GM23248 (cell line): ENCODE measurements at places on chromosomes 2 and 18. TPM values are rescaled to one million over a fixed set of nuclear protein-coding genes. Genes with fewer than 3 reads are reported as not detected.

- H3K36me3 ChIP-seq, result no peaks in the 10 kb centered on the region
- H3K27ac ChIP-seq, result no peak overlapping the region
- no peak overlapping the region for H3K4me3 ChIP-seq
- no peaks in the 10 kb centered on the region; the same call in 1 of the 2 replicates for H3K27me3 ChIP-seq
- peaks cover 9% of the 10 kb centered on the region for H3K4me1 ChIP-seq
- DNase-seq, result no peak
Measured at GRCh38 chr2:133600266-133600928, 32.1 kb upstream of the NCKAP5 start.

DNA sequence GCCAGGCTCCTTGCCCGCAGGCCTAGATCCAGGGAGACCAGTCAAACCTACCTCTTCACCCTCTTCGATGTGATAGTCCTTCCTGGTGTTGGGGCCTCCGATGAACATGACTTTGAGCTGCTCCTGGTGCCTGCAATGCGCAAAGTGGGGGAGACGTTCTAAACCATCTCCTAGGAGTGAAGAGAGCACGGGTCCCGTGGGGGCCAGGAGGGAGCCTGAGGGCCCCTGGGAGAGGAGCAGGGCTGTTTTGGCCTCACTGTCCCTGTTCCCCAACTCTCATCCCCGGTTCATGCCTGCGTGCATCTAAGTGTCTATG is 3.9 kb downstream of the HAAO start:
- no peak overlapping the region for H3K27ac ChIP-seq
- H3K4me3 ChIP-seq, result no peak overlapping the region
- H3K4me1 ChIP-seq, result no peaks in the 10 kb centered on the region
- H3K27me3 ChIP-seq, result peaks cover 16% of the 10 kb centered on the region
- H3K36me3 ChIP-seq, result no peaks in the 10 kb centered on the region
- DNase-seq, result no peak

- H3K27ac ChIP-seq, result no peak overlapping the region
- no peak overlapping the region for H3K4me3 ChIP-seq
- no peaks in the 10 kb centered on the region for H3K36me3 ChIP-seq
- DNase-seq, result no peak
Measured at GRCh38 chr2:113075030-113075429, 7.3 kb downstream of the IL1F10 start.

DNA sequence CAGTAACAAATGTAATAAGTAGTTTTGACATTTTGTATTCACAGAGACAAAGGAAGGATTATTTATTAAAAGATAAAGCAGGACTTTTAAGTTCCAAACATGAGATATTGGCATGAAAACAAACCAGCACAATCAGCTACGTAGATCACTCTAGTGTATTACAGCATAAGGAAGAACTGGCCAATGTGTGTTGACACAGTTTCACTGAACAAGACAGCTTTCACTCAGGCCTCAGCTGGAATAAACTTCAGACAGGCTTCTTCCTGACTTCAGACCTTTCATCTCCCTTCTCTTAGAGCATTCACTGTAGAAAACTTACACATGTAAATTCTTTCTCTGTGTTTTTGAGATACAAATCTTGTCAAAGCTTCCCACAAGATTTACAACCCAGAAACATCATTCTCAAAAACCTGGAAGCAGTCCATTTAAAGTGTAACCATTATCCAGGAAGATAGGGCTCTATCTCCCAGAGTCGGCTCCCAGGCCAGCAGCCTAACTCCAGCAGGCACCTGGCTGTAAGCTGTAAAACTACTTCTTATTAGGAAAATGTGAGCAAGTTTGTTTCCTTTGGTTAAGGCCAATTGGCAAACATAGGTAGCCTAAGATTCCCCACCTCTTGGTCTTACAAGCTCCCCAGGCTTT is 768.3 kb upstream of the CDH7 start:
- H3K4me1 ChIP-seq, result no peaks in the 10 kb centered on the region
- DNase-seq, result no peak
- H3K36me3 ChIP-seq, result no peaks in the 10 kb centered on the region
- H3K27me3 ChIP-seq, result no peaks in the 10 kb centered on the region
- H3K4me3 ChIP-seq, result no peak overlapping the region

TMEM163 gene
- not detected in 2 replicates for total RNA-seq

COL3A1 gene
- total RNA-seq, result 2,141 and 2,153 TPM in 2 replicates

CDKL4 gene
- 0.22 TPM in 1 of 2 replicates, not detected in the other for total RNA-seq

APCDD1 gene
- total RNA-seq, result not detected in 2 replicates

GCG gene
- not detected in 2 replicates for total RNA-seq
